ENCODE measurements at places on chromosomes 2 and 18.

DNA sequence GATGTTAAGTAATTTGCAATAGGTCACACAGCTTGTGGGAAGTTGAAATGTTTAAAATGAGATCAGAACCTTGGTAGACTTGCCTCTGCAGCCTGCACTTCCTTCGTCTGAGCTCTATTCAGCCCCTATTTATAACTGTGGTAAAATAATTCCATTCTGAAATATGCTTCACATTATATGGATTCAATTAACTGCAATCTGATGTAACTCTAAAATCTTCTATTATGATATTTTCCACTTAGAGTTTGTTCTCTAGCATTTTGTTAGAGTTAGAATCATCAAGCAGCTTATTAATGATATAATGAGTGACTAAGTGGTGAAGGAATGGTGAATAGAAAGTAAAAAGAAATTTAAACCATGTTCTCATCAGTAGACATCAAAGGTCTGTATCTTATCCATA lies 139.6 kb upstream of the ARHGAP28 start:
- no peak for DNase-seq

DNA sequence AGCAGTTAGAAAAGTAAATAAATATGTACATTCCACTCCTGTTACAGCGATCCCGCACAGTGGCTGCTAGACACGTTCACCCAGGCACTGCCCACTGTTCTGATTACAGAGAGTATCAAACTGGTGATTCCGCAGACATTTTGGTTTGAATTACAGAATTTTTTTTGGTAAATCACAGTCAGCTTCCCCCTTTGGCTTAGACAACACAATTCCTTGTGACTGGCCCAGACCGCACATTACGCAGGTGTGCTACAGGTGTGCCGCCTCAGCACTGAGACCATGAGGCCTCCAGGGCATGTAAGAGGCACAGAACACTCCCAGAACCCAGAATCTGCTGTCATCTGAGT lies 112.3 kb downstream of the PXDN start:
- peak; percentile 57 for DNase-seq

DNA sequence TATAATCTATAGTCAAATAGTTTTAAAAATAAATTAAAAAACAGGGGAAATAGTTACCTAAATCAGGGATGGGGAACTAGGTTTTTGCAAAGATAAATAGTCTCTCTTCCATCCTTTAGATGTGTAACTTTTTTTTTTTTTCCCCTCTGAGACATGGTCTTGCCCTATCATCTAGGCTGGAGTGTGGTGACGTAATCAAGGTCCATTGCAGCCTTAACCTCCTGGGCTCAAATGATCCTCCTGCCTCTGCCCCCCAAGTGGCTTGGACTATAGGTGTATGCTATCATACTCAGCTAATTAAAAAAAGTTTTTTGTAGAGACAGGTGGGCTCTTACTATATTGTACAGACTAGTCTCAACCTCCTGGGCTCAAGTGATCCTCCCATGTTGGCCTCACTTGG lies 316.5 kb downstream of the CCDC85A start:
- DNase-seq, result no peak

- DNase-seq, result no peak
Observed at GRCh38 chr2:227826563-227826962, 12.9 kb downstream of the CCL20 start.

DNA sequence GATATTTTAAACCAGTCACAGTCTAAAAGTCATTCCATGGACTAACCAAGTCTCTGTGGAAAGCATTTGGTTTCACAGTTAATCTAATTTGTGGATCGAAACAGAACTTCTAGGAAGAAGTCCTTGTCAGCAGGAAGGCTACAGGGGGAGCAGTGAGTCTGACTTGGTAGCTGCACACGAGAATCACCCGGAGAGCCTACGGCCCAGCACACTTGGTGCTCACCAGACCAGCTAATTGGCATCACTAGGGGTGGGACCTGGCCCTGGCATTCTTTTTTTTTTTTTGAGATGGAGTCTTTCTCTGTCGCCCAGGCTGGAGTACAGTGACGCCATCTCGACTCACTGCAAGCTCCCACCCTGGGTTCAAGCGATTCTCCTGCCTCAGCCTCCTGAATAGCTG lies 97.7 kb downstream of the ZNF532 start:
- no peak for DNase-seq

GRCh38 chr18:59127047-59127446 lies 12.6 kb upstream of the SEC11C start:
- no peak for DNase-seq

DNA sequence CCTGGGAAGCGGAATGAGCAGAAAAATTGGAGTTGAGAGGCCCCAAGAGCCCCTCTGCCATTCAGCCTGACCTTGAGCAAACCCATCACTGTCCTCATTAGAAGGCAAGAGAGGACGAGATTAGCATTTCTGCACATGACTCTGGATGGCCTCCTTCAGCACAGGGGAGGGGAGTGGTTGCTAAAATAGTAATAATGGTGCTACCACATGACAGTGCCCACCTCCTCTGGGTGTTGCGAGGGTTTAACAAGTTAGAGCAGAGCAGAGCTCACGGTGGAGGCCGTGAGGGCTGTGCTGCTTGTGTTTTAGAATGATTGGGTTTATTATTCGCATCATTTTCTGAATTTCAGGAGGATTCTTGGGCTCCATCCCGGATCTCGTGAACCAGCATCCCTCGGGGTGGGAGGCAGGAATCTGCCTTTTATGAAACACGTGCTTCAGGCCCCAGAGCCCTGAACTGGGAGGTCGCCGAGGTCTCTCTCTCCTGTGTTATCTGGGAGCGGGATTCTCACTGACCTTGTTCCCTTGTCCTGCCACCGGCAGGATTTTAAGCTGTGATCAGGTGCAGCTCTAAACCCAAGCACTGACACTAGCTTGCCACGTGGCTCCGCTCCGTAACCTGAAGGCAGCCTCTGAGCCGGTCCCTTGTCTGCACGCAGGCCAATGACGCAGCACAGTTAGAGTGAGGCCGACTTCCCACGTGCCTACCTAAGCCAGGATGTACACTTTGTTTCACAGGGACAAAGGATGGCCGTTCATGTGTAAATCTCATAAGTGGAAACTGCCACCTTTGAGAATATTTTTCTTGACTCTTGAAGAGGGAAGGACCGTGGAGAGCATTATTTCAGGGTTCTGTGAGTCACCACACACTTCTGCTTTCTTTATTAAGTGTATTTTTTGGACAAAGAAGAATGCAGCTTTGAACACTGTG lies 142.3 kb downstream of the ACOXL start:
- DNase-seq, result no peak

All from amniotic stem cell (primary cell).